ENCODE measurements at places on chromosomes 7 and 10.

DNA sequence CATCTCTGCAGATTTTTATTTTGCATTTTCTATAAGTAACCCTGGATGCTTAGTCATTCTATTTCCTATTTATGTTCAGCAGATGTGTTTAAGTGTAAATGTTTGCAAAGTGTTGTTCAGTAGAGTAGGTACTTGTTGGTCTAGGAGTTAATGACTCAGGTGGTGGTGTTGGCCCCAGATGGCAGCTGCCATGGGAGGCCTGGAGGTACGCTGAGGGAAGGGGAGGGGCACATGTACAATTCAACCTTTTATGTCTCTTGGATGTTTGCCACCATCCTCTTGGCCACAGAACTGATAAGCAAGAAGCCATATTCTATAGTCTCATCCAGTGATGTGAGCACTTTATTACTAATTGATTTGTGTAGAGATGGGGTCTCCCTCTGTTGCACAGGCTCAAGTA lies 68.1 kb upstream of the SLC39A12 start:
- no peak for DNase-seq

GRCh38 chr7:21980926-21981500 lies 35.3 kb upstream of the CDCA7L start:
- DNase-seq: no peak

GRCh38 chr10:92790440-92790839 lies 57.9 kb upstream of the EXOC6 start:
- DNase-seq: no peak

GRCh38 chr10:60348982-60349381 lies 40.7 kb downstream of the ANK3 start:
- no peak for DNase-seq

Measured in SW 1271 (cell line).